Colonic mucosa (tissue), 4 donors: ENCODE measurements at places on chromosomes 5 and 9. TPM values are rescaled to one million over a fixed set of nuclear protein-coding genes. Genes with fewer than 3 reads are reported as not detected.
A peak's percentile ranks its signal among the peaks of the same experiment; 100 is the strongest.

DNA sequence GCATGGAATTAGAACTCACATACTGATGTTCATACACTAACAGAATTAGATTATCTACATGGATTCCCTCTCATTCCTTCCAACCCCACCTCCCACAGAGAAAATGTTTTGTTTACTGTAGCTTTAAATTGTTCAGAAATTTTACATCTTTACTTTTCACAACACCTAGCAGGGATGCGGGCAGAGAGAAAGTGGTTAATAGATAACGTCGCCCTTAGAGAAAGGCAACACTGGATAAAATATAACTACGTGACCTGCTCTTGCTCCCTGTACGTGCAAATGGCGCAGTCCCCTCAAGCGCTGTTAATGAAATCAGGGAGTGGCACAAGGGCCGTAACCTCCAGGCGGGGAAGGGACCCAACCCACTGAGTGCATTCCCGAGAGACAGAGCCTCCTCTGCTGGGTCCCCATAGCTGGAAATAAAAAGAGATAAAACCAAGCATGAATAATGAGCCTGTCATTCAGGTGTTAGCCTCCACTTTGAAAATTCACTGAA lies 125.3 kb upstream of the DAPK1 start:
- no peak for DNase-seq

- no peak for DNase-seq
Observed at GRCh38 chr9:124140941-124141568, 116.7 kb upstream of the NEK6 start.

LRRC70 gene
- total RNA-seq: 2.7 TPM

PCDHB16 gene
- total RNA-seq: 0.53 TPM

NCBP1 gene
- total RNA-seq: 30.3 TPM

CYLC2 gene
- not detected for total RNA-seq

- no peak for DNase-seq
Observed at GRCh38 chr9:15243081-15243480, 63.9 kb downstream of the TTC39B start.

GRCh38 chr9:86723346-86723745 lies 224.0 kb downstream of the GAS1 start:
- no peak for DNase-seq

DNA sequence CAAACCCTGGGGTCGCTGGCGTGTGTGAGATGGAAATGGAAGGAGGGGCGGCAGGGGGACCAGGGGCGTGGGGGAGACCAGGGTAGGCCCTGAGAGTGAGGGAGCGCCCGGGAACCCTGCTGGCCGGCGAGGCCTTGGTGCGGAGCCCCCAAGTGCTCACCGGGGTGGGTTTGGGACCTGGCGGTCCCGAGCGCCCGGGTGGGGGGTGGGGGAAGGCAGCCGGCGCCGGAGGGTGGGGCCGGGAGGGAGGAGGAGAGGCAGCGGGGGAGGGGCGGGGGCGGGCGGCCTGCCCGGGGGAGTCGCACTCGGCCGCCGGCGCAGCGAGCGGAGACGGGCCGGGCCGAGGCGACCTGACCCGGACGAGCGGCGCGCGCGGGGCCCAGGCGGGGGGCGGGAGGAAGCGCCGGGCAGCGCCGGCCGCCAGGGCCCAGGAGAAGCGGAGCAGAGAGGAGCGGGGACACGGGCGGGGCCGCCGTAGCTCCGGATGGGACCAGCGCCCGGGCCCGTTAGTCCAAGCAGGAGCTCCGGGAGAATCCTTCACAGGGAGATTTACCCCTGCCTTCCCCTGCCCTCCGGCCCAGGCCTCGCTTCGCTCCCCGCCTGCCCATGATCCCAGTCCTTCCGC lies at the start of gene NPR2:
NPR2 (plus strand) TSS at position 295 of the 625 bp plus-strand sequence. CDS start 818 bp downstream, outside the sequence.
- DNase-seq: no peak

TCERG1 gene
- 54.0 TPM for total RNA-seq

GRCh38 chr9:28082671-28083070 lies 509.4 kb upstream of the C9orf72 start:
- DNase-seq: no peak

DNA sequence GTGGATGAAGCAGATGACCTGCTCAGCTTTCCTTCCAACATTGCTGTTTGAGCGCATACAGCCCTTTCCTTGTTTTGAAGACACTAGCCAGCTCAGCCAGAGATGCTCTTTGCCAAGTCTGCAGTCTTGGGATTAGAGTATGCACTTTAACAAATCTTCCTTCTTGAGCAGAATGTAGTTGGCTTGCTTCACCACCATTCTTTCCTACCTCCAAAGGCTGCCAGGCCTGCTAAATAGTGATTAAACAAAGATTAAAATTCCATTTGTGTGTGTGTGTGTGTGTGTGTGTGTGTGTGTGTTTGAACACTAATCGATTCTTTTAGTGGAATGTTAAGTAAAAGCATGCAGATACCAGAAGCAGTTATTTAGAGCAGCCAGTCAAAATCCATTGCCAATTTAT lies 97.6 kb downstream of the GALNT10 start:
- DNase-seq: peak; percentile 32

KIAA1958 gene
- 9.0 TPM for total RNA-seq

DNA sequence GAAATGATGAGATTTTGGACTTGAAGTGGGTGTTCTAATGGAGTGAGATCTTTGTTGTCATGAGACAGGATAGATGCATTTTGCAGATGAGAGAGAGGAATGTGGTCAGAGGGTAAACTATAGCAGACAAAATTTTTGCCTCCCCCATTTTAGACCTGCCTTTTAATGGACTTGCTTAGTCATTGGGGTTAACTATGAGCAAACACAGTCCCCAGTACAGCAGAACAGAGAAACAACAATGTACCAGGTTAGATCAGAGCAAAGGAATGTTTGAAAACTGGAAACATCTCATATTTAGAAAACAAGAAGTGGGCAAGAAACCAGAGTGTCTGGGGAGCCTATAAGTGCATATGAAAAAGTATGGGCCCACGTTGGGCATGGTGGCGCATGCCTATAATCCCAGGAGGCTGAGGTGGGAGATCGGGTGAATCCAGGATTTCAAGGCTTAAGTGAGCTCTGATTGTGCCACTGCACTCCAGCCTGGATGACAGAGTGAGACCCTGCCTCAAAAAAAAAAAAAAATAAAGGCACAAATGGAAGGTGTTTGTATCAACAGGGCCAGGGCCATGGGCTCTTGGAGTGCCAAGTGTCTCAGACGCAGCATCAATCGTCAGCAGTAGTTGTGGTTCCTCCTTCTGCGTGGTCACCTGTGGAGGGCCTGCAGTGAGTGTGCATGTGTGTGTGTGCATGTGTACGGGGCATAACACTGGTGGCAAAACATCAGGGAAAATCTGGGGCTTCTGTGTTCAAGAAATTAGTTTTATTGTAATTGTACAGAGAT lies 214.4 kb upstream of the S1PR3 start:
- no peak for DNase-seq

FOXD4L5 gene
- total RNA-seq: not detected

- no peak for DNase-seq
Observed at GRCh38 chr9:126608551-126608950, 5.2 kb upstream of the LMX1B start.

DNA sequence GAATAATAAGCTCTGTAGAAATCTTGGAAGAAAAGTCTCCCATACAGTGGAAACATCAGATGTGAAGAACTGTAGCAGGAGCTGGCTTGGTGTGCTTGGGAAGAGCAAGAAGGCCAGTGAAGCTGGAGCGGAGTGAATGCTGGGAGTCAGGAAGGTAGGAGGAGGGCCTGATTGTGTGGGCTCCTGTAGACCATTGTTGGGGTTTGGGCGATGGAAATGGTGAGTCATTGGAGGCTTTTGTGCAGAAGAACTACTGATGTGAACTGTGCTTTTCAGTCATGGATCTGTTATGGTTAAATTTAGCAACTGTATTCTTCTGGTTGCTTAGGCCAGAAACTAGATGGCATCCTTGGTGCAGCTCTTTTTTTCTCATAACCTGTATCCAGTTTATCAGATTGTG lies 2.3 kb downstream of the ICE1 start:
- no peak for DNase-seq

- no peak for DNase-seq
Observed at GRCh38 chr9:118640836-118641560, 728.2 kb downstream of the BRINP1 start.

DBH gene
- not detected for total RNA-seq

DNA sequence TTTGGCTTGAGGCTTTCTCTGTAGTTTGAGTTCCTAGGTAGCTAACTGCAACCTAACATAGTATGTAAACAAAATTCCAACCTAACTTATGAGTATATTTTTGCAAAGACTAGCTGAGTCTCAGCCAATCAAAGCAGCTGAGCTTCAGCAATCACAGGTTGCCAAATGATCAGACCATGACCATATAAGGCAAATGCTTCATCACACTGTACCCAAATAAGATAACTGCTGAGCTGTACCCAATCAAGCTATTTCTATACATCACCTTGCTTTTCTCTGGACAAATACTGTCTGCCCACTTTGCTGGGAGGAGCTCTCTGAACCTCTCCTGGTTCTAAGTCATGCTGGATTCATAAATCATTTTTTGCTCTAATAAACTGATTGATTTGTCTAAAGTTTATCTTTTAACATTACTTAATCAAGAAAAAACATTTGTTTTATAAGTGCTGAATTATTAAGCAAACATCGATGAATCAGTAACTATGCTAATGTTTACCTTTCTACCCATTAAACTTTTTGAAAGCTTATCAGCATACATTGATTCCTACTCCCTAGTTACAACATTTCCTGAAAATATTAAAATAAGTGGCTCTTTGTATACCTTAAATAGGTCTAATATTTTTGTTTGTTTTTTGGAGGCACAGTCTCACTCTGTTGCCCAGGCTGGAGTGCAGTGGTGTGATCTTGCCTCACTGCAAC lies 129.7 kb upstream of the PCA3 start:
- no peak for DNase-seq

DNA sequence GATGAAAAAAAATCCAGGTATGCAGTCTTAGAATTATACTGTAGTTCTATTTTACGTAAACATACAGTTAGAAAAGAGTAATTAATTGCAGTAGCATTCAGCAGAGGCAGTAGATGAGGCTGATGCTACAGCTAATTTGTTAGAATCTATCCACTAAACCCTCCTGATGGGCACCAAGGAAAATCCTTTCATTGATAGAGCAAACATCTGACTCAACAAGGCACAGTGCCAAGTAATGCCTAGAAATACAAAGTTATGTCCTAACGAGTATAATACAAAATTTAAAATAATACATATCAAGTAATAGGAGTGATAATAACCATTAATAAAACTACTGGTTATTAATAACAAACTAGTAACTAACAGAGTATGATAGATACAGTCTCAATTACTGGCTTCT lies 9.0 kb downstream of the MOCS2 start:
- DNase-seq: no peak

- DNase-seq: no peak
Observed at GRCh38 chr9:19456426-19456825, 47.6 kb downstream of the ACER2 start.

GFM2 gene
- 24.1 TPM for total RNA-seq

DNA sequence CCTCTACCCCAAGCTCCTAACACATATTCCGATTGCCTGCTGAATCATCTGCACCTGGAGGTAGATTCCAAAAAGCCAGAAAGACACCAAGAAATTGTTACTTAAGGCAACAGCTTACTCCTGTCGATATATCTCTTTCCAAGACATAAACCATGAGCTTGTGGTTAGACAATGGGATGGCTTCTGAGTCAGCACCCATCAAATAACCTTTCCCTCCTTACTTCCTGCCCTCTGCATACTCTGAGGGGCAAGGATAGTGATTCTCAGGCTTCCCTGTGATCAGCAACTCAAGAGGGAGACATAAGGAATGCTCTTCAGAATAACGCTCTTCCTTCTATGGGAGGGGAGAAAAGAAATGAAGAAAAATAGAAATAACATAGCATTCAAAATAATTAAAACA lies 70.9 kb downstream of the TMEM215 start:
- DNase-seq: no peak

DNA sequence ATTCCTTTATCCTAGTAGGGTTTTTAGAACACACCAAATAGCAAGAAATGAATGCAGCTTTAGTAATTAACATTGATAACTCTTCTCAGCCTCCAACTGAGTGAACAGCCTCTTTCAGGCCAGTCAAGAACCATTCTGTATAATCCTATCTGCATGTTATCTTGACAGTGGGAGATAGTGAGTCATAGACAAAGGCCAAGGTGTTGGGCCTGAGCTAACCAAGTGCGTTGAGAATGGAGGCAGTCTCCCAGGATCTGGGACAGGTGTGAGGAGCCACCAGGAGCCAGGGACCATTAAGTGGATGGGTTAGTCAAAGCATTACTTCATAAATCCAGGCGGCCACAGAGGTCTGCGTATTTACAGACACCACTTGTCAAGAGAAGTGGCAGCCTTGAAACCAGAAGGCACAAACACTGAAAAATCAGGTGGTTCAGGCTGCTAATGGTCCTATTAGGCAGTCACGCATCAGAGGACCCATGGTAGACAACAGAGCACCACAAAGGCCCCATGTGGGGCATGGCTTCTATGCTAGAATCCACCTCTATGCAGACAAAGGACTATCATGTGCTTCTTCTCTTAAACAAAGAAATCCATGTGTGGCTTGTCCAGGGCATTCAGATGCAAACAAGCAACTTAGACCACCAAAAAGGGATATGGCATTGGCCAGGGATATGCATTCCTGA lies 409.7 kb upstream of the PIK3R1 start:
- no peak for DNase-seq

DNA sequence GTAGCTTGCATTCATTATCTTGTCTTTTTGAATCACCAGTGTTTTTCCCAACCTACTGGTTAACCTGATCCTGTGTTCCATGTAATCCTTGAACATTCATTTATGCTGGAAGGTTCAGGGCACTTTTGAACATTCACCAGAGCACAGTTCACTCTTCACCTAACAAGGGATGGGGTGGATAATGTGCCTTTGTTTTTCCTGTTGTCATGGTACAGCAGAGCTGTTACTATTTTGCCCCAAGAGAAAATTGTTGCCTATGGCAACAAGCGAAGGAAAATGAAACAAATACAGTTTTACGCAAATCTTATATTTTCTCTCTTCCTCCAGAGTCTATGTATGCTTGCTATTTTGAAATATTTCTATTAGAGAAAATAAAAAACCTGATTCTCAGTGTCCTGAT lies 60.3 kb upstream of the RIOK2 start:
- no peak for DNase-seq

DNA sequence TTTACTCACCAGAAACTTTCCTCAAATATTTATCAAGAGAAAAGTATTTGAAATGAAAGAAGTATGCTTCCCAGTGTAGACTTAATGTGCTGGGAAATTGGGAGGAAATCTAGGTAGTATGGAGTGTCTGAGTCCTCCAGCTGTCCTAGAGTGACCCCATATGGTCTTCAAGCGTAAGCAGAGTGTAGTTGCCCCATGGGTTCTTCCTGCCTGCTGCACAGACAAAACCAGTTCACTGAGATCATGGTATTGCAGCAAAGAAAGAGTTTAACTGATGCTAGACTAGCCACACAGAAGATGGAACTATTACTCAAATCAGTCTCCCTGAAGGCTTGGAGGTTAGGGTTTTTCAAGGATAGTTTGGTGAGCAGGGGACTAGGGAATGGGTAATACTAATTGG lies 114.9 kb upstream of the PRLR start:
- no peak for DNase-seq

GRCh38 chr9:61674882-61675281 lies 485.0 kb downstream of the SPATA31A7 start:
- DNase-seq: no peak
